Activated T-helper 1 cell treated with anti-CD3 and anti-CD28 coated beads, Interleukin-12 subunit alpha, Interleukin-12 subunit beta, Interleukin-2, Interleukin-4 antibody, amounts not matched to agents 30 ng/mL and 10 ng/mL and 1 ng/mL, durations not matched to agents 14 hours and 24 hours and 36 hours (primary cell): ENCODE measurements at places on chromosomes 4 and X.

DNA sequence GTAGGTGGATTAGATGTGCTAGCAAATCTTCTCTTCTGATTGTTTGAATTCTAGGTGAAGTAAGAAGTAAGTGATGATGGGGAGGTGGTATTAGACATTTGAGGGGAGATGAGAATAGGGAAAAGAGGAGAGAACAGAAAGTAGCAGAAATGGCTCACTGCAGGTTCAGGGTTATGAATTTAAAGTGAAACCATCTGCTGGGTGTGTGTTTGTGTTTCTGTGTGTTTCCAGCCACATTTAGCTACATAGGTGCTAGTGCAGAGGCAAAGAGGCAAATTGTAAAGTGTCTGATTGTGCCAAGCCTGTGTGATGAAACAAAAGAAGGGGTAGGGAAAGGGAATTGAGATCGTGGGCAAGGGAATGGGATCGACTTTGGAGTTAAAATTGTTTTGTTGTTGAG is 50.6 kb downstream of the ZFX start:
- peaks cover 41% of the 10 kb centered on the region for H3K4me1 ChIP-seq
- no peaks in the 10 kb centered on the region for H3K27me3 ChIP-seq
- peaks cover 29% of the 10 kb centered on the region for H3K36me3 ChIP-seq
- DNase-seq, result no peak

DNA sequence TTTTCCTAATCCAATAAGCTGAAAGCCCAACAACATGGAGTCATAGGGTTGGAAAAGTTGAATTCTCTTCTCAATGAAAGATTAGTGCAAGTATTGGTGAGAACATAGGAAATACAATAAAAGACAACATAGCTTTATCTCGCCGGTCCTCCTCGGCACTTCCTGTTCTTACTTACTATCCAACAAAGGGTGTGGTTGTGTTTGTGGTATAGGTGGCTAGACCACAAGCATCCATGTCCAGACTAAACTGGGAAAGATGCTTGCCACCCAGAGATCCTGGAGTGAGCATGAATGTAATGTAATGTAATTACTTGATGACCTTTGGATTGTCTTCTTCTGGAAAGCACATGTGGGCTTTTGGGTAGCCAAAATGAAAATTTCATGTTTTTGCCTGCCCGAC is 223.8 kb downstream of the CPE start:
- H3K4me3 ChIP-seq, result no peak overlapping the region
- peaks cover 5% of the 10 kb centered on the region for H3K27me3 ChIP-seq
- no peaks in the 10 kb centered on the region for H3K36me3 ChIP-seq
- H3K4me1 ChIP-seq, result no peaks in the 10 kb centered on the region
- H3K27ac ChIP-seq, result no peak overlapping the region

DNA sequence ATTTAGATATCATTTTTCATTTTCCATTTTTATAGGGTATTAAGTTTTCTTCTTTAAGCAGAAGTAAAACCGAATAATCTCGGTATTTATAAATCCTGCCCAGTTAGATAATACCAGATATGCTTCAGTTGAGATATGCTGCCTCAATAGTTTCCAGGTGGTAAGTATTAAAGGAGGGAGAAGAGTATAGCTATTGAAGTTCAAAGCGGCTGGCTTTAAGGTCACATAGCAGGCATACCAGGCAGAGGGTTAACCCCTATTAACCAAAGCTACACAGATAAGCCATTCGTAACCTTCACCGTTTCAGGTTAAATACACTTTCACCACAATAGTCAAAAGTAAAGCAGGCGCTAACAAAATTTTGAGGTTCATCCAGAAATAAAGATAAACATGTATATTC is 54.2 kb downstream of the EDNRA start:
- peaks cover 4% of the 10 kb centered on the region for H3K27me3 ChIP-seq
- H3K4me3 ChIP-seq, result no peak overlapping the region
- no peaks in the 10 kb centered on the region for H3K36me3 ChIP-seq
- H3K4me1 ChIP-seq, result no peaks in the 10 kb centered on the region
- DNase-seq, result no peak

GRCh38 chr4:83009529-83009928 is 1.1 kb downstream of the LIN54 start:
- DNase-seq, result no peak
- H3K4me1 ChIP-seq, result peaks cover 57% of the 10 kb centered on the region
- peaks cover 3% of the 10 kb centered on the region for H3K36me3 ChIP-seq
- peak overlapping the region; percentile 90 for H3K27ac ChIP-seq

DNA sequence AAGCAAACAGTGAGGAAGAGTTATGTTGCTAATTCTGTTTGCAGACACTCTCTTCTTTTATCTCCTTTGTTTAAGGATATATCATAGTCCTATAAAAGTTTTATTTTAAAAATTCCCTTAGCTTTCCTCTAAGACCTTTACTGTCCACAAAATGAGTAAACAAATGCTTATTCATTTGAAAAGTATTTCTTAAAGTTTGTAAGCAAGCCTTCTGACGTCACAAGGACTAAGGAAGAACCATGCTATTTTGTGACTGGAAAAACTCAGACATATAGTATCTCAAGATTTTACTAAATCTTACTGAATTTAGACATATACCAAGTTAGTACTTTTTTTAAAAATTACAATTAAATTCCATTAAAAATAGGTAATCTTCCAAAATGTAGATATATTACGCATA is 5.2 kb upstream of the RBMXL3 start:
- no peaks in the 10 kb centered on the region for H3K27me3 ChIP-seq
- no peak for DNase-seq
- H3K27ac ChIP-seq, result no peak overlapping the region
- no peaks in the 10 kb centered on the region for H3K36me3 ChIP-seq
- no peak overlapping the region for H3K4me3 ChIP-seq
- no peaks in the 10 kb centered on the region for H3K4me1 ChIP-seq

DNA sequence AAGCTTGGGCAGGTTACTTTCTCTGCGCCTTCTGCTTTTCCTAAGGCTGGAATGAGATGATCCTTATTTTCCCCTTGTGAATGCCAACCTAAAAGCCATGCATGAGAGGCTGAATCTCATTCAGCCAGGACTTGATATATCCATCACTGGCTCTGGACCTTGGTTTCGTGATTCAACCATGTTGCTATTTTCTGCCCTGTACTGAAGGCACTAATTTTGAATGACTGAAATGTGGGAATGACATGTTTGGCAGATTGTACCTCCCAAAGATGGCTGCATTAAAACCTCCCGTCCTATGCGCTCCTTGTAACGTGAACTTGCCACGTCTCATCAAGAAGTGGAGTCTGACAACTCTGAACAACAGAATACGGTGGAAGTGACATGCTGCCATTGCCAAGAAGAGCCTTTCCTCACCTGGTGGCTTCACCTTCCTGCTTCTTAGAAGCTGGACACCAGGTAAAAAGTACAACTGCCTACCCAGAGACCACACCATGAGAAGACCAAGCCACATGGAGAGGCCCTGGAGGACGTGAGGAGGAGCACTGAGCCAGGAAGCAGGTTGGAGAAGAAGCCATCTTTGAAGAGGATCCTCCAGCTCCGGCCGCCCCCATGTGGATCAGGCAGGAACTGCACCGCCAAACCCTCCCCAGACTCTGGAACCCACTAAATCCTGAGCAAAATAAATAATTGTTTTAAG is 174.5 kb downstream of the NSUN7 start:
- H3K27me3 ChIP-seq, result peaks cover 10% of the 10 kb centered on the region
- DNase-seq, result peak; percentile 45
- peaks cover 19% of the 10 kb centered on the region for H3K4me1 ChIP-seq
- H3K27ac ChIP-seq, result peak overlapping the region; percentile 77
- peaks cover 1% of the 10 kb centered on the region for H3K36me3 ChIP-seq

- no peak overlapping the region for H3K4me3 ChIP-seq
- H3K27ac ChIP-seq, result no peak overlapping the region
- DNase-seq, result peak; percentile 20
- peaks cover 35% of the 10 kb centered on the region for H3K4me1 ChIP-seq
- peaks cover 8% of the 10 kb centered on the region for H3K36me3 ChIP-seq
Observed at GRCh38 chr4:48909697-48910096, 3.1 kb upstream of the OCIAD2 start.

- no peak overlapping the region for H3K4me3 ChIP-seq
- no peak for DNase-seq
- no peaks in the 10 kb centered on the region for H3K4me1 ChIP-seq
- peaks cover 1% of the 10 kb centered on the region for H3K36me3 ChIP-seq
- no peak overlapping the region for H3K27ac ChIP-seq
- H3K27me3 ChIP-seq, result no peaks in the 10 kb centered on the region
Observed at GRCh38 chr4:142091691-142092182, 455.4 kb downstream of the IL15 start.

DNA sequence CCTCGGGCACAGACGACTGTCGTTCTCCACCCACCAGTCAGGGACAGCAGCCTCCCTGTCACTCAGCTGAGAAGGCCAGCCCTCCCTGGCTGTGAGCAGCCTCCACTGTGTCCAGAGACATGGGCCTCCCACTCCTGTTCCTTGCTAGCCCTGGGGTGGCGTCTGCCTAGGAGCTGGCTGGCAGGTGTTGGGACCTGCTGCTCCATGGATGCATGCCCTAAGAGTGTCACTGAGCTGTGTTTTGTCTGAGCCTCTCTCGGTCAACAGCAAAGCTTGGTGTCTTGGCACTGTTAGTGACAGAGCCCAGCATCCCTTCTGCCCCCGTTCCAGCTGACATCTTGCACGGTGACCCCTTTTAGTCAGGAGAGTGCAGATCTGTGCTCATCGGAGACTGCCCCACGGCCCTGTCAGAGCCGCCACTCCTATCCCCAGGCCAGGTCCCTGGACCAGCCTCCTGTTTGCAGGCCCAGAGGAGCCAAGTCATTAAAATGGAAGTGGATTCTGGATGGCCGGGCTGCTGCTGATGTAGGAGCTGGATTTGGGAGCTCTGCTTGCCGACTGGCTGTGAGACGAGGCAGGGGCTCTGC is 7.9 kb upstream of the MSANTD1 start:
- peaks cover 17% of the 10 kb centered on the region for H3K4me1 ChIP-seq
- H3K4me3 ChIP-seq, result no peak overlapping the region
- DNase-seq, result no peak
- H3K36me3 ChIP-seq, result peaks cover 2% of the 10 kb centered on the region
- H3K27ac ChIP-seq, result no peak overlapping the region

DNA sequence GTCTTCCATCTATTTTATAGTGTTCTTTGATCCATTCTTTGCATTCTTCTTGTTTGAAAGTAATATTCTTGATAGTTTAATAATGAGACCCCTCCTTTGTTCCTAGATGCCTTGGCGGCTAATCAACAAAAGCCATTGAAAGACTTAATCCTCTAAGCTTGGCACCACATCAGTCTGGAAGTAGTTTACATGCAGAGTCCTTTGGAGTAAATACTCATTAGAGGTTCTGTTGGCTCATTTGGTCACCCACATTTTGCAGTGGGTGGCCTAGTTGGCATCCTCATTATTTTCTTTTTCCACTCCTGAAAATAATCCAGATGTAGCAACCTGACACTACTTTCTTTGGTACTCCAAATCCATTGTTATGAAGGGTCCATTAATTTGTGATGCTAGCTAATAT is 64.5 kb downstream of the DKK2 start:
- DNase-seq, result no peak
- H3K27ac ChIP-seq, result no peak overlapping the region

DNA sequence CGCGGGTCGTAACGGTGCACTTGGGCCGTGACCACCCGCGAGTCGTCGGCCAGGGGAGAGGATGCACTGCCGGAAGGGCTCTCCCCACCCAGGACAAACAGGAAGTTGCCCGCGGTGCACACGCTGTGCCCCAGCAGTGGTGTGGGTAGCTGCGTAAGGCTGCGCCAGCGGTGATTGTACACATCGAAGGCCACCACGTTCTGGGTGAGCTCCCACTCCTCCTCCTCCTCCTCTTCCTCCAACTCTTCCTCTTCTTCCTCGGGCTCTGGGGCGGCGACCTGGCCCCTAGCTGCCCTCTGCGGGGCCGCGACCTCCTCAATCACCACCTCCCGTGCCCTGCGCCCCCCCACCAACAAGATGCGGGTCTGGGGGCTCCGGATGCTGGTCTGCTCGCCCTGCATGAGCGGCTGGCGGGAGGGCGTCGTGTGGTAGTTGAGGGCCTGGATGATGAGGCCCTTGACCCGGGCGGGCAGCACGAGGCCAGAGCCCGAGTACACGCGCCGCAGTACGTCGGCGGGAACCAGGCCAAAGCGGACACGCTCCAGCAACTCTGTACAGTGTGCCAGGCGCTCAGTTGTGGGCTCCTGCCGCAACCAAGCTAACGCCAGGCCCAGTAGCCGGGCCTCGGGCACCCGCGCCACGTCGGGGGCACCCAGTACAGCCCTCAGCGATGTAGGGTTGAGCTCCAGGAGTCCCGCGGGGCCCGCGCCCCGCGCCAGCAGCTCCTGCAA is 1.4 kb downstream of the KLHL34 start:
- DNase-seq, result no peak
- H3K36me3 ChIP-seq, result no peaks in the 10 kb centered on the region
- H3K27me3 ChIP-seq, result peaks cover 10% of the 10 kb centered on the region

- DNase-seq, result no peak
- no peaks in the 10 kb centered on the region for H3K4me1 ChIP-seq
- no peaks in the 10 kb centered on the region for H3K36me3 ChIP-seq
Observed at GRCh38 chrX:11431786-11432185, 138.6 kb downstream of the AMELX start.

DNA sequence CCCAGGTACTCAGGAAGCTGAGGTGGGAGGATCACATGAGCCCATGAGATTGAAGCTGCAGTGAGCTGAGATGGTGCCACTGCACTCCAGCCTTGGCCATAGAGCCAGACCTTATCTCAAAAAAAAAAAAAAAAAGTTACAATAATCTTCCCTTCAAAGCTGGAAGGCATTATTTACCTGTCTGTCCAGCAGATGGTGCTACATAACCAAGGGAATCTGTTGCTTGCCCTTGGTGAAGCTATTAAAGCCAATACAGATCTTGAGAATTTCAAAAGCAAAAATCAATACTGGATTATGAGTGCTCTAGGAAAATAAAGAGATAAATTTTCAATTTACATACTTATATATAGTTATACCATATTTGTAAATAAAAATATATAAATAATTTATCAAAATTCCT is 25.9 kb downstream of the PKD2 start:
- no peak overlapping the region for H3K27ac ChIP-seq
- DNase-seq, result peak; percentile 29
- H3K36me3 ChIP-seq, result peaks cover 13% of the 10 kb centered on the region
- no peak overlapping the region for H3K4me3 ChIP-seq
- peaks cover 2% of the 10 kb centered on the region for H3K4me1 ChIP-seq

DNA sequence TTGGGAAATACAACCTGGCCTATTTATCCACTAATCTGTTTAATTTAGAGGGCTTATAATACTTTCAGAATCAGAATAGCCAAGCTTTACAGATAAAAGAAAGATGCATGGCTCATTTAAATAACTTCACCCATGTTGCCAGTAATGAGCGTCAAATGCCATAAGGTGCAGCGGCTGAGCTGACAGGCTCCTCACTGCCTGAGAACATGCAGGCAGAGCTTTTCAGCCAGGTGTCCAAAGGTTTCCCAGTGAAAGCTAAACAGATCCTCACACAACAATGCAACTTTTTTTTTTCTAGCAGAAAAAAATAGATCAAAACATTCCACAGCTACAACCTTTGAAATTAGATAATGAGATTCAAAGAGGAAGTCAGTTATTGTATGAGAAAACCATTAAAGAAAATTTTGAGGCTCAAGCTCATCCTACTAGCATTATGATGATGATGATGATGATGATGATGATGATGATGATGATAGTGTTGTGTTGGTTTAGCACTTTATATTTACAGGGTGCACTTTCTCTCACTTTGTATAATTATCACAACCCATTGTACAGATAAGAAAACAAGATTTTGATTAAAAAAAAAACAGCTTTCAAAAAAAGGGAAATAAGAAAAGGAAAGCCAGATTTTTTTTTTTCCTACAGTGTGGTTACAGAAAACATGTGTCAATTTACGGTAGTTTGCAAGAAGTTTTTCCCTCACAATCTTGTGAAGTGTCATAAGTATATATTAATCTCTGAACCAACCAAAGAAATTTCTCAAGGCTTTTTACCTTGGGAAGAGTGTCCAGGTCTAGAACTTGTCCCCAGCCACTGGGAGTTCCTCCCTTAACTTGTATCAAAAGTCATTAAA is 12.2 kb upstream of the TNIP3 start:
- peaks cover 72% of the 10 kb centered on the region for H3K4me1 ChIP-seq
- peaks cover 2% of the 10 kb centered on the region for H3K27me3 ChIP-seq
- DNase-seq, result no peak
- H3K36me3 ChIP-seq, result peaks cover 28% of the 10 kb centered on the region
- H3K4me3 ChIP-seq, result no peak overlapping the region
